ENCODE measurements at places on chromosomes 3 and 15.

GRCh38 chr3:177978946-177979345 lies 557.3 kb upstream of the KCNMB2 start:
- DNase-seq = no peak

DNA sequence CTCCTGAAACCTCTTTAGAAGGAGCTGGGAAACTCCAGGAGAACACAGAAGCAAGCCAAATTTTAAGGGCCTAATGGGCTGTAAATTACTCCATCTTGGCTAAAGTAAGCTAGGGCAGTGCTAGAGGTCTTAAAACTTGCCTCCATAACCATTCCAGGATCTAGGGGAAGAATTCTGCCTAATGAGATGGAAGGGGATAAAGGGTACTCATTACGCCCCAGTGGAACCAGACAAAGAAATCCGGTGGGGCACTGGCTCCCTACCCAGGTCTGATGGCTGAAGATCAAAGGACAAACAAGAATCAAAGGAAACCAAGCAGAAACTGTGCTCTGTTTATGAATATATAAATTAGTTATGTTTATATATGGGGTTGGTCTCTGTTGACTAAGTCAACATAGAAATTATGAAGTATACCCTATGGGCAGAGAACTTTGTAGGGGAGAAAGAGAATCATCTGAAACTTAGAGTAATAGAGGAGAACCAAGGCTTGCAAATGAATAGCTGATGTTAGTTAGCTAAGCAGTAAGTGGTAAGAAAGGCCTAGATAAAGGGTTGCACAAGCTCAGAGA lies 57.8 kb downstream of the NCEH1 start:
- no peak for DNase-seq

- no peak for DNase-seq
Measured at GRCh38 chr3:137582484-137582883, 181.6 kb upstream of the SOX14 start.

- DNase-seq = no peak
Measured at GRCh38 chr15:58732625-58733363, 16.7 kb downstream of the ADAM10 start.

GRCh38 chr15:54119051-54119450 lies 140.8 kb downstream of the UNC13C start:
- no peak for DNase-seq

All from activated gamma-delta T cell treated with anti-CD3 and anti-CD28 coated beads, Interleukin-2, amount 50 U/mL, for 16 hours (primary cell).